Activated CD8-positive, alpha-beta memory T cell treated with anti-CD3 and anti-CD28 coated beads for 1 hour (primary cell): ENCODE measurements at places on chromosomes 1 and 21.

DNA sequence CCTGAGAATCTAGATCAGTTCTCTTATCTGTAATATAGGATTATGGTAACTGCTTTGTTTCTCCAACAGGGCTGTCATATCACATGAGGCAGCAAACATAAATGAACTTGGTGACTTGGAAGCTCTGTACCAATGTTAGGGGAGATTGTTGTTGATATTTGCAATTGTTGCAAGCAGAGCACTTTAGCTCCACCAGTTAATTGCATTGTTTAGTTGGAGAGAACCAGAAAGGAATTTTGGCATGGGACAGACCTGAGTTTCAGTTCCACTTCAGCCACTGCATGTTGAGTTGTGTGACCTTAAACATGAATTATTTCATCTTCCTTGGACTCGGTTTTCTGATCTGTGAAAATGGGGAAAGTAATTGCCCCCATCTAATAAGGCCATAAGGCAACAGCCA is 142.3 kb upstream of the JUN start:
- no peak for DNase-seq

DNA sequence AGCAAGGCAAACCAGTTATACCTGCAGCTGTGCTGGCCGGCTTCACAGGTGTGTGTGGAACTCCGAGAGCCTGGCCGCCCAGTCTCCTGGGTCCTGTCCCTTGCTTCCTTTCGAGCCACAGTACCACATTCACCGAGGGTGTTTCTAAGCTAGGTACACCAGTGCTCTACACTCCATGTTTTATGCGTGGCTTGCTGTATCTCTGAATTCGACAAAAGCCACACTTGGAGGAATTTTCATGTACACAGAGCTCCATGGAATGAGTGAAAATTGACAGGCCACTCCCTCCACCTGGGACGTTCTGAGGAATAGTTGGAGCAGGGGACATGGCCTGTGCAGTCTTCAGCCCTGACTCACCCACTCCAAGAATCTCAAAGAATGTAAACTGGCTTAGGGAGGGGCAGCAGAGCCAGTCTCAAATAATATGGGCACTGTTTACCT is 14.0 kb downstream of the ETS2 start:
- no peak for DNase-seq

GRCh38 chr1:50332941-50333594 is 90.2 kb downstream of the DMRTA2 start:
- DNase-seq, result no peak

- no peak for DNase-seq
Measured at GRCh38 chr1:230293390-230293700, 132.8 kb downstream of the PGBD5 start.

DNA sequence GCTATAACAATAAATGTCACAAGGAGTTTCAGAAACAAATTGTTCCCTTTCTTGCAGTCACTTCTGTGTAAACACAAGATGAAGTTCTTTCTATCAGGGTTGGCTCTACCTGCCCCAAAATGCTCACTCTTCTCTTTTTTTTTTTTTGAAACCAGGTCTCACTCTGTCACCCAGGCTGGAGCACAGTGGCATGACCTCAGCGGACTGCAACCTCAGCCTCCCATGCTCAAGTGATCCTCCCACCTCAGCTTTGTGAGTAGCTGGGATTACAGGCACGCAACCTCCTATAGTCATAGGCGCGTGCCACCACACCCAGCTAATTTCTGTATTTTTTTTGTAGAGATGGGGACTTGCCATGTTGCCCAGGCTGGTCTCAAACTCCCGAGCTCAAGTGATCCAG is 10.5 kb upstream of the CTNNBIP1 start:
- DNase-seq, result no peak

DNA sequence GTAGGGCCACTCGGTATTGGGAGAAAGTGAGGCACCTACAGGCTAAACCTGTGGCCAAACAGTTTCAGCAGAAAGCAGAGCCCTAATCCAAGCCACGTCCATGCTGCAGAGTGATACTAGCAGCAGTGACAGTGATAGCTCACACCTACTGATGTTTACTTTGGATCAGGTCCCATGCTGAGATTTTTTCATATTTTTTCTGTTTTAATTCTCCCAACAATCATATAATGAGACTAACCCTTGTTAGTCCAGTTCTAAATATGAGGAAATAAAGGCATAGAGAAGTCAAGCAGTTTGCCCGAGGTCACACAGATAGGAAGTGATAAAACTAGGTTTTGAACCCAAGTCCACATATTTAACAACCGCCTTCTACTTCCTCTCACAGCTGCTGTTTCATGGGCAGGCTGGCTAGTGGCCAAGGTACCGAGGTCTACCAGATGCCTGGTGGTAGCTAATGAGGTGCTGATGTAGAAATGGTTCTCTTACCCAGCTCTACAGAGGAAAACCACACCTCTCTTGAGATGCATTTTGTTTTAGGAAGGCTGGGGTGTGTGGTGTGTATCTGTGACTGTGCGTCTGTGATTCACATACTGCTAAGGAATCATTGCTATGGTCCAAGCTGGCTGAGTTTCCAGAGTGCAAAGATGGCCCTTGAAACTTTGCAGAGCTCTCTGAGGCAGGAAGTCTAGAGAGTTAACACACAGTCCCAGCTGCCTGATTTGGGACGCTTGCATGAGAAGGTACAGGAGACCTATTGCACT is 80.3 kb upstream of the ARTN start:
- no peak for DNase-seq

DNA sequence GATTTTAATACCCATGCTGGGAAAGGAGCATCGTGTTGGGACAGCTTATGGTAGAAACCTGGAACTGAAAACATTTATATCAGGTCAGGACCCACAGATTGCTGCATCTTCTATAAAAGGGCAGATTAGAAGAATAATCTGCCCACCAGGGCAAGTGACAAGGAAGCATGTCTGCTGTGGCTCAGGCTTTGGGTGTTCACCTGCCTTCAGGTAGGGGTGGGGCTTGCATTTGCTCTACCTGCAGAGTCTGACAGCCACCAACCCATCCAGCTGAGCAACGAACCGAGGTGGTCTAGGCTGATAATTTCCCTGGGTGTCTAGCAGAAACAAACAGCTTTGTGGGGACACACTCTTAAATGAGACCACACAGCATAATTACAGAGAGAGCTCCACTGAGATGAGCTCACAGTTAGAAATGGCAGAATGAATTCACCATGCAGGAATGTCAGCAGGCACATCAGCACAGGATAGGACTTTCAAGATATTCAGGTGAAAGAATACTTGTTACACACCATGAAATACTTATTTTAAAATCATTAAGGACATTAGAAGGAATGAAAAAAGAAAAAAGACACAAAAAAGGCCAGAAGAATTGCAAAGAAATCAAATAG is 36.1 kb upstream of the B3GALT5 start:
- DNase-seq, result no peak

GRCh38 chr1:41041614-41042270 is 20.2 kb upstream of the SLFNL1 start:
- DNase-seq, result no peak

DNA sequence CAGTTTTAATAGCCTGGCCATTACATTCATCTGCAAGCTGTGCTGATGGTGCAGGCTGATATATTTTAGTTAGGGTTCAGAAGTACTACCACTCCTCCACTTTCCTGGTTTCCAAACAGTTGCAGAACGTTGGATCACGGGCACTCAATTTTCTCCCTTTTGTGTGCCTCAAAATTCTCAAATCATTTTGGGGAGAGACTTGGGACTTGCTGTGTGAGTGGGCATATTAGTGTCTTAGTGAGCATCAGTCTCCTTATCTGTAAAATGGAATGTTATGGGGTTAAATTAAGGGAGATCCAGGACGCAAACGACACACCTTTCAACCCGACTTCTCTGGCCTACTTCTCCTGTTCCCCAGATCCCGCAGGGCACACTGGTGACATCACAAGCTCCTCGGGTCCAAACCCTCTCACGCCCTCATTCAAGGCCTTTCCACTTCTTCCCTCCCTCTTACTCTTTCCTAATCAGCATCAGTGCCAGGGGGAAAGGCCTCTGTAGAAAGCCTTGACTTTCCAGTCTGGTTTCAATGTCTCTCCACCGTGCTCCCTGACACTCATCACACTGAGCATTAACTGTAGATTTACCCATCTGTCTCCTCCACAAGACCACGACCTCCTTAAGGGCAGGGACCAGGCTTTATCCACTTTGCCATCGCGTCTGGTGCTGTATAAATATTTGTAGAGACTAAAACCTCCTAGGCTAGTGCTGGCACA is 1.2 kb downstream of the PIGP start:
- no peak for DNase-seq

DNA sequence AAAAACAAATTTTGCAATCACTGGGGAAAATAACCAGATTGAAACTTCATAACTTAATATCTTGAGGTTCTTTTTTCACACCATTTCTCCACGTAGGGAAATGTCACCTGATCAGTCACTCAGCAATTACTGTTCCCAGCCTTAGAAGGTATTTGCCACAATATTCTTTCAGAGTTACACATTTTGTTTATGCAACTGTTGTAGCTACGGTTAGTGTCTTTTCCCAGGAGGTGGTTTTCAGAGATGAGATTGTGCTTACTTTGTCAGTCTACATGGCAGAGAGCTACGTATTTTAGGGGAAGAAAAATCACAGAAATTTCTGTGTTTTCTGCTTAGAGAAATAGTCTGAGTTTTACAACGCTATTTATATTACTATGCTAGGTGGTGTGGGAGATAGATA is 792.8 kb upstream of the B3GALT2 start:
- no peak for DNase-seq

GRCh38 chr1:81155131-81155530 is 645.6 kb upstream of the ADGRL2 start:
- no peak for DNase-seq

DNA sequence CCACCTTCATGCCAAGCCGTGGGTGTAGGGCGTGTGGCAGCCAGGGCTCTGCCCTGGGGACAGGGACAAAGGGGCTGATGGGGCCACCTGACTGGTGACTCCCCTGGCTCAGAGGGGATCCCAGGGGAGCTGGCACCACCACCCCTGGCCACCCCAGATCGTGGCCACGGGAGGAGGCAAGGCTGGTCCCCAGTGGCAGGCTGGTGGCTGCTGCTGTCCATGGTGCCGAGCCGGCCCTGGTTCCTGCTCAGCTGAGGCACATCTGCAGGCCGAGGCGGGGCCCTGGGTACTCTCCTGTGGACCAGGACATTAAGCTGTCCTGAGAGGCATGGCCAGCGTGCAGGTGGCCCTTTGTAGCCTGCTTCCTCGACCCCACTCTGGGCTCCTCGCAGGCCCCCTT is 6.5 kb downstream of the PLCH2 start:
- DNase-seq, result no peak

DNA sequence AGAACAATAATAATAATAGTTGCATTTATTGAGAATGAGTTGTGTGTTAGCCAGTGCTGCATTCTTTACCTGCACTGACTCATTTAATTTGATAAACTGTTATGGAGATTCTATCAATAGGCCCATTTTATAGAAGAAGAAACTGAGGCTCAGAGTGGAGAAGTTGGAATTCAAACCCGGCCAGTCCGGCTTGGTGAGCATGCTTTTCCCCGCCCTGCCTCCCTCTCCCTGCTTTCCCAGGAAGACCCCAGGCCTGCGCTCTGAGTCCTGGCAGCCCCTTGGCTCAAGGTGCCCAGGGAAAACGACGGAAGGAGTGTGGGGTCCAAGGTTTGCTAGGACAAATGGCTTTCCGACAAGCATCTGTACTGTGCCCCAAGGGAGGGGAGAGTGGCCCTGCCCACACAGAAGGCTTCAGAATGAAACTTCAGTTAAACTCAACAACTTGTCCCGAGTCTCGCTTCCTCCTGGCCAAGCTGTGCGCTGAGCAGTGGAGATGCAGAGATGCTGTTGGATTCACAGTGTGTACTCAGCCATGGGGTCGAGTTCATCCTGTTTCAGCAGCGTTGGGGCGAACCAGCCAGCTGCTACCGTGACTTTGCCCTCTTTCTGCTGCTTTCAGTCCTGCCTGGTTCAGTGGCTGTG is 23.3 kb upstream of the PADI6 start:
- no peak for DNase-seq

DNA sequence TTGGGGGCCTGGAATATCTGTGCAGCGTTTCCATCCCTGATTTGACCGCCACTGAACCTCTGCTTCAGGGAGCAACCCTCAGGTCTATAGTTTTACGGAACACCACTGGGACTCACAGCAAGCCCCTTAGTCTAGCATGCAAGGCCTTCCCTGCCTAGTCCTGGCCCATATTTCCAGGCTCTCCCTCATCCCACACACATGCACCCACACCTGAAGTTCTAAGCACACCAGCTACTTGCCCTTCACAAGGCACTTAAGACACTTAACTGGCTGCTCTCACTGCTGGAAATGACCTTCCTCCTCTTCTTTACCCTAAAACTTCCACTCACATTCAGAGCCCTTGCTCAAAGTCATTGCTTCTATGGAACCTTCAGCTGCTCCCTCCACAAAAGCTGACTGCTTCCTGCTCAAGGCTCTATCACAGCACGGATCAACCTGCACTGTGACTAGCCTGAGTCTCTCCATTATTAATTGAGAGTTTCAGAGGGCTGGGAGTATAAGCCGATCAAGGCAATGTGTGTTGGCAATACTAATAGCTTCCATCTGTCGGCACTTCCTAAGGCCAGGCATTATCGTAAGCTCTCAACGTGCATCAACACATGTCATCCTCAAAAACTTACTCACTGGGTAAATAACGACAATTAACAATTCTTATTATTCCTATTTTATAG is 84.3 kb downstream of the RRAGC start:
- DNase-seq, result no peak

- DNase-seq, result peak; percentile 12
Measured at GRCh38 chr1:226457307-226457712, 49.4 kb upstream of the PARP1 start.

DNA sequence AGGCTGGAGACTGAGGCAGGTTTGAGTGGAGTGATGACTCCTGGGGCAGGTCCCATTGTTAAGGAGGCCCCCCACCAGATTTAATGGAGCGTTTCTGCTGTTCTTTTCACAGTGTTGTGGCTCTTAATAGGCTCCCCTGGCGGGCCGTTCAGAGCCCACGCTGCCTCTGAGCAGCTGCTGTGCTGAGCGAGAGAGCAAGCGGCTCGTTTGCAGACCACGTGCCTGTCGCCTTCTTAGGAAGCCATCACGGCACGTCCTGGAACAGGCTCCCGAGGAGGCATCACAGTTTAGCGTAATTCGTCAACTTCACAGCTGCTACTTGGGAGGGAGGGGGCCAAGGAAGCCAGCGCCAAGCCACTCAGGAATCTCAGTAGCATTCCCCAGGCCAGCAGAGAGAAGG is 70.5 kb upstream of the CTTNBP2NL start:
- DNase-seq, result no peak

GRCh38 chr21:45872471-45872870 is 109.1 kb upstream of the COL6A1 start:
- DNase-seq, result no peak

DNA sequence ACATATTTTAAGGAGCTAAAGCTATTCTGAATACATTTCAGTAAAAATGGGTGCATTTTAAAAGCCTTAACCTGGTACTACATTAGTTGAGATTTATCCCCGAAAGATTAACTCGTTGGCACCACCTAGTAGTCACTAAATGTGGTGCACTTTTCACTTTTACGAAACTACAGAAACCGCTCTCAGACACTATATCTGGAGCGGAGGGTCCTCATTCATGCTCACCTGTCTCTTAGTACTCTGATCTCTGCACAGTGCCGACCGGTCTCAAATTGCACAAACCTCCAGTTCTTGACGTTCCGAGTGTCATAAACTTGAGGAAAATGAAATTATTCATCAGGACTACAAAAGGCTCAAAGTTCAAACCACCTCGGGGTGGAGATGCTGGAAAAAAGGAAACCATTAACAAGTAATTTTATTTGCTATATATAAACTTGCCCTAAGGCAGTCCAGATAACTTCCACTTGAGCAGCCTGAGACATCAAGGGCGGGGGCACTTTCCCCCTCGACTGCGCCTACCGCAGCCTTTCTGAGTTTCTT is 722 bp downstream of the LZIC start:
- DNase-seq, result no peak
